GDM1 (cell line): ENCODE measurements at places on chromosomes 16 and 17.

DNA sequence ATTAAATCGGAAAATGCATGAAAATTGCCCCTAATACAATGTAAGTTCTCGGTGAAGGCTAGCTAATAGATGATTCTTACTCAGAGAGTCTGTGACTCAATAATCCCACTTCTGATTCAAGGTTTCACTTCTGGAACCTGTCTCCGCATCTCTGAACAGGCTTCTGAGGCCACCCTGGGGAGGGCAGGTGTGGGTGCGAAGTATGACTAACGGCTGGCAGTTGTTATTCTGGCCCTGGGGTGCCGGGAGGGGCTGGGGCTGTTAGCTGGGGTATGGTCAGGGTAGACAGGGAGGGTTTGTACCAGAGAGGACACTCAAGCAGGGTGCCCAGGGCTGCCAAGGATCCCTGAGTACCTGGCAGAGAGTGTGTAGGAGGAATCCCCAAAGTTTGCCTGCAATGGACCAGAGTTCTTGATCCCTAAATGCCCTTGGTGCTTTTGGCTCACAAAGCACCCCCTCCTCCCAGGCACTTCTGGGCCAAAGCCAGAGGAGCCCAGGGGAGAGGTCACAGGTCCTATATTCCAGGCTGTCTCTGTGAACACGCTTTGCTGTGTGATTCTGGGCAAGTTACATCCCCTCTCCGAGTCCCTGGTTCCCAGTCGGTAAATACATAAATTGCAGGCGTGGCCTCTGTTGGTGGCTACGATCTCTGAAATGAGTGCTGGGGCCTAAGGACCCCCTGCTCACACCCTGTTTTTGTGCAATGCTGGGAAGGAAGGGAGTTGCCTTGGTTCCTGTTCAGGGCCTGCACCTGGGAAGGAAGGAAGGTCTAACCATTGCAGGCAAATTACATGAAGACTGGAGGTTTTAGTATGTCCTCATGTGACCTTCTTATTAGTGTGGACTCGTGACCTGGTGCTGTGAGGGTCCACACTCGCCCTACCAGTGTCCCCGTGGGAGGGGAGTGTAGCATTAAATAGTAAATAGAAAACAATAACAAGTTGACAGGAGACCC lies 49.9 kb upstream of the CPNE2 start:
- no peak for DNase-seq

GRCh38 chr17:59650642-59651041 lies 30.9 kb downstream of the CLTC start:
- no peak for DNase-seq

GRCh38 chr17:47896672-47897490 lies 845 bp downstream of the SP2 start:
- DNase-seq: no peak

GRCh38 chr17:45815752-45816151 lies 28.9 kb upstream of the SPPL2C start:
- DNase-seq: no peak

GRCh38 chr16:70747703-70748631 lies 53.0 kb downstream of the VAC14 start:
- DNase-seq: no peak

DNA sequence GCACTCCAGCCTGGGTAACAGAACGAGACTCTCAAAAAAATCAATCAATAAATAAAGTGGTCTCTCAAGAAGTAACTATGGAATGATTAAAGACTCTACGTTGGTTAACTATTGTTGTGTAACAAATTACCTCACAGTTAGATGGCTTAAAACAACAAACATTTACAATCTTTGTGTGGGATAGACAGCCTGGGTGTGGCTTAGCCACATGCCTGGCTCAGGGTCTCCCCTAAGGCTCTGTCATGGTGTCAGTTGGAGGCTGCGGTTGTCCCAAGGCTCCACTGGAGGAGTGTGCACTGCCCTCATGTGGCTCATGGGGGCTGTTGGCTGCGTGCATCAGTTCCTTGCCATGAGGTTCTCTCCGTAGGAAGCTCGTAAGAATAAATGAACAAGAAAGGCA lies 294.5 kb downstream of the SNX29 start:
- peak; percentile 18 for DNase-seq

DNA sequence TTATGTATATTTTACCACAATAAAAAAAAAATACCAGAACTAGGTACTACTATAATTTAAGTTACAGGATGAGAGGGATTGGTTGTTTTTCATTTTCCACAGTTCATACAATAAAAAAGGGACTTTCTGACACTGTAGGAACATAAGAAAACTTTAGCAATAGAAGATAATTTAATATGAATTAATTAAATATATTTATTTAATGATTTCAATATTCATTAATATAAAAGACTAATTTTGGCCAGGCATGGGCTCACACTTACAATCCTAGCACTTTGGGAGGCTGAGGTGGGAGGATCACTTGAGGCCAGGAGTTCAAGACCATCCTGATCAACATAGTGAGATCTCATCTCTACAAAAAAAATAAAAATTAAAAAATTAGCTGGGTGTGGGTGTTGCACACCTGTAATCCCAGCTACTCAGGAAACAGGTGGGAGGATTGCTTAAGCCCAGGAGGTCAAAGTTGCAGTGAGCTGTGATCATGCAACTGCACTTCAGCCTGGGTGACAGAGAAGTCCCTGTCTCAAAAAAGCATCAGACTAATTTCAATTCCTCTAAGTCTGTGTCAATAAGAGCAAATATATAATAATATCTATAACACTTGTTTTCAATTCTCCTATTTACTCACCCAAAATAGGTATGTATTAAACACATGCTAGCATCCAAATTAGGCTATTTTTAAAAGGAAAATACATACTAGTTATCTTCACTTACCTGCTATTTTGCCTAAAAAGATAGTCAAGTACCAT lies 79.6 kb downstream of the BRIP1 start:
- DNase-seq: no peak

DNA sequence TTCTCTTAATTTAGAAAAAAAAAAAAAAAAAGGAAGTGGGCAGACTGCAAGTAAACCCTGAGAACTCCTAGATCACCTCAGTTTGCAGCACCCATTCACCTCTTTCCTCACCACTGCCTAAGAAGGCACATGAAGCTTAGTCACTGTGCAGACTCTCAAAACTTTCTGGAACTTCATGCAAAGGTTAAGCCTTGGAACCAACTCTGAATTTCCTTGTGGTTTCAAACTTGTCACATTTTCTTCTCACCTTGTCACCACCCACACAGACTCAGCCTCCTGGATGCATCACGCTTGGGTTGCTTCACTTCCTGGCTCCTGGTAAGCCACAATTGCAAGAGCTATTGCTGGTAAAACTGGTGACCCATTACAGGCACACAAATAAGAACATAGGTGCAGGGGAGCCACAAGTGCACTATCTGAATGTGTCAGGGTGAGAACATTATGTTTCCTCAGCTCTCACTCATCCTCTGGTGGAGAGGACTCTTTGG lies 15.0 kb upstream of the CPD start:
- DNase-seq: peak; percentile 6

GRCh38 chr17:7835814-7836595 lies 2.0 kb downstream of the KDM6B start:
- no peak for DNase-seq

GRCh38 chr16:85926370-85926769 lies 27.4 kb downstream of the IRF8 start:
- no peak for DNase-seq

- DNase-seq: no peak
Measured at GRCh38 chr16:29925105-29925756, 795 bp downstream of the KCTD13 start.

DNA sequence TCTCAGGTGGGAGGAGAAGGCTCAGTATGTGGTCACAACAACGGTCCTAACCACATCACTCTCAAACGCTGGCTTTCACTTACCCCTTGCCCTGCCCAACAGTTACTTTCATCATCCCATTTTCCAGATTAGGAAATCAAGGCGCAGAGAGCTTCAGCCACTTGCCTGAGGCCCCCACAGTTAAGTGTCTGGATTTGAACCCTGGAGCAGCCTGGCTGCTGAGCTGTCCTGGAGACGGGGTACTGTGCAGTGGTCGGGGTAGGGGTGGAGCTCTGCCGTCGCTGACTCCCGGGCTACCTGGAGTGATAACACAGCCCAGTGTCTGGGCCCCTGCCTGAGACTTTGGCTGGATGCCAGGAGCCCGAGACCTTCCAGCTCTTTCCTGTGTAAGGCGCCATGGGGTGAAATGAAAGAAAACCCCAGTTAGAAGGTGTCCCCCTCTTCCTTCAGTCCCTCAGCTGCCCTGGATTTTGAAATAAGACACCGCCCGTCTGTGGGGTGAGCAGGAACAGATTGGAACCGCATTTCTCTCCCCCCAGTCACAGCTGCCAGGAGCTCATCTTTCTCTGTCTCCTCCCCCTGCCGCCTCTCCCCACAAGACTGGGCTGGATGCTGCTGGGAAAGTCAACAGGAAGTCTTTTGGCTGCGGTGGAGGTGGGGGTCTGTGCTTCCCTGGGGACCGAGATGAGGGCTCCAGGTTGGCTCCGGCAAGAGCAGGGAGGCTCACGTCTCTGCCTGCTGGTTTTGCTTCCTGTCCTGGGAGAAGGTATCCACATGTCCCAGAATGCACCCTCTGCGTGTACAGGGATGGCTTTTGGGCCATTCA lies 280.2 kb downstream of the SEC14L1 start:
- DNase-seq: no peak

DNA sequence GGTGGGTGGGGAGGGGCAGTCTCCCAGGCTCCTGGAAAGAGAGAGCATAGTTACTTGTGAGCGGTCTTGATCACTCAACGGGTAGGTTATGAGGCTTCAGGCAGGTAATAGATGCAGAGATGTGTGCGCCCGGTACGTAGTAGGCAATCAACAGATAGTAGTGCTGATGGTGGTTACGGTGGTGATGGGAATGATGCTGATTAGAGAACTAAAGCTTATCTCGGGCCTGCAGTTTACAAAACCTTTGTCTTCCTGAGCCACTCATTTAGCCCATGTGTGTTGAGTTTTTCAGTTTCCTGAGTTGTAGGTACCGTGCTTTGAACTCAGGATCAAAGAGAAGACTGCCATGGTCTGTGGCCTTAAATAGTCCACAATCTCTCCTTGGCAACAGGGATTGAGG lies 401.0 kb downstream of the SNX29 start:
- DNase-seq: no peak

- no peak for DNase-seq
Measured at GRCh38 chr16:3295209-3295608, 10.0 kb downstream of the TIGD7 start.

DNA sequence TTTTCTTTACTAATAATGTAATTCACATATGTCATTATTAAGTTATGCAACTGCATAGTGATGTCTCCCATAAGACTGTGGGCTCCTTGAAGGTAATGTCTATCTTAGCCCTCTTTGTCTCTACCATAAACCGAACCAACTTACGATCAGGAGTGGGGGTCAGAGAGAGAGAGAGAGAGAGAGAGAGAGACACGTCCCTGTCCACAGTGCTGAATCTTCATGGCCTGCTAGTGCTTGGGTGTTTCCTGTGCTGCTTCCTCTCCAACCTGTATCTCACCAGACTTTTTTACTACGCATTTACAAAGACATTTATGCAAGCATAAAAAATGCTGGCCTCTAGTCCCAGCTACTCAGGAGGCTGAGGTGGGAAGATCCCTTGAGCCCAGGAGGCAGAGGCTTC lies 52.2 kb upstream of the HAPSTR1 start:
- no peak for DNase-seq

DNA sequence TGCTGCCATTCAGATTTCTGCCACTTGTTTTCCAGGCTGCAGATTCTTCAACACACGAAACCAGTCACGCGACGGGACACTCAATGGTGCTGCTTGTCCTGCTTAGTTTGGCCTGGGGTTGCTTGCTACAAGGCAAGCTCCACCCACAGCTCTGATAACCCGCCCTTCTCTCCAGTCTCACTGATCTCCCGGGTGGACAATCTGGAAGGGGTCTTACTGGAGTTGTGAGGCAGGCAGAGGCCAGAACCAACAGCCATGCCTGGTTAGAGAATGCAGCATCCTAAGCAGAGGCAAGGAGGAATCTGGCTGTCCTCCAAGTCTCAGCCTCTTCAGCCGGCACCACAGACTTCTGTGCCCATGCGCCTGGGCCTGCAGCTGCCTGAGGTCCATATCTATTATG lies 119.1 kb downstream of the KCNJ12 start:
- DNase-seq: no peak

- no peak for DNase-seq
Measured at GRCh38 chr17:15957608-15958307, 12.8 kb downstream of the ADORA2B start.

GRCh38 chr17:48445248-48445620 lies 15.2 kb upstream of the SKAP1 start:
- no peak for DNase-seq

GRCh38 chr16:74991593-74992403 lies 6.9 kb upstream of the WDR59 start:
- no peak for DNase-seq

DNA sequence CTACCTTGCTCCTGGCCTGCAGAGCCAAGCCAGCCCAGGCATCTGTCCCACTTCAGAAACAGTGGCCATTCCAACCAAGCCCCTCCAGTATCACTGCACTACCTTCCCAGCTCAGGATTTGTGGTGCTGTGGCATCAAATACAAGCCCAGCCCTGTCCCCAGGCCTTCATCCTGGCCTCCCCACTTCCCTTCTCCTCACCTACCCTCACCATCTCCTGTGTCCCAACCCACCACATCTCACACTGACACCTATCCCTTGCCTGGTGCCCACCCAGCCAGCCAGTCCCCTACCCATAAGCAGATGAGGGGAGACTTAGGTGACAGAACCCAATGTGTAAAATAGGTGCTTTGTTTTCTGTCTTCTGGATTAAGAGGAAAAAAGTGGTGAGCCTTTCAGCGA lies 66.0 kb upstream of the CDH5 start:
- DNase-seq: no peak

DNA sequence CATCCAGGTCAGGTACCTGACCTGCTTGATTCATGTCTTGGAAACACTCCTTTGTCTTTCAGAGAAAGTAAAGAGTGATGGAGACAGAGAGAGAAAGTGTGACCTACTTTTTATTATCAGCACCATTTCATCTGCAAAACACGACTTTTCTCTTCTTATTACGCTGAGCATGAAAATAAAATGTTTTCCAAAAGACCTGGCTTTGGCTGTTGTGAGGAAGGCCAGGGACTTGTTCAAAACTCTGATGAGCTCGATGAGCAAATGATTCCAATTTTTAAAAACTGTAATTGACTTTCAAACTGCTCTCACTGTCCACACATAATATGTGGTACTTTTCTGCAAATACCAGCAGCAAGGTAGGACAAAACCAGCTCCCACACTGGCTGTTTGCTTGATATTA lies 679.9 kb downstream of the MAF start:
- no peak for DNase-seq
